ENCODE measurements at places on chromosomes 6 and 20. TPM values are rescaled to one million over a fixed set of nuclear protein-coding genes. Genes with fewer than 3 reads are reported as not detected.

FYN gene
- 59.3 TPM for total RNA-seq

HEBP2 gene
- total RNA-seq: 21.5 TPM

SYTL3 gene
- total RNA-seq: 4.6 TPM

ADGRG6 gene
- 49.9 TPM for total RNA-seq

OR12D3 gene
- not detected for total RNA-seq

HTR1E gene
- total RNA-seq: not detected

LY6G5C gene
- 0.51 TPM for total RNA-seq

RNF114 gene
- 65.2 TPM for total RNA-seq

ENPP3 gene
- 0.26 TPM for total RNA-seq

NKX2-2 gene
- not detected for total RNA-seq

MYH7B gene
- total RNA-seq: 0.26 TPM

FAM184A gene
- total RNA-seq: 1.7 TPM

TCF21 gene
- total RNA-seq: 8.2 TPM

ZC2HC1B gene
- not detected for total RNA-seq

DNAH8 gene
- total RNA-seq: under 0.01 TPM

UNC5CL gene
- 0.26 TPM for total RNA-seq

AGER gene
- total RNA-seq: 0.50 TPM

FAM120B gene
- 15.2 TPM for total RNA-seq

PRKN gene
- 5.6 TPM for total RNA-seq

LST1 gene
- not detected for total RNA-seq

NRN1 gene
- under 0.01 TPM for total RNA-seq

C6orf52 gene
- total RNA-seq: 0.26 TPM

CDC25B gene
- total RNA-seq: 49.3 TPM

TMEM30A gene
- 153 TPM for total RNA-seq

PIGT gene
- 26.2 TPM for total RNA-seq

TMEM151B gene
- total RNA-seq: under 0.01 TPM

PTCHD4 gene
- 5.8 TPM for total RNA-seq

ZNF217 gene
- total RNA-seq: 22.0 TPM

TREML2 gene
- not detected for total RNA-seq

BNIP5 gene
- total RNA-seq: not detected

NOTCH4 gene
- 0.77 TPM for total RNA-seq

KATNA1 gene
- 36.2 TPM for total RNA-seq

CD40 gene
- total RNA-seq: 2.3 TPM

NKX2-4 gene
- not detected for total RNA-seq

FLRT3 gene
- total RNA-seq: 5.1 TPM

SOX12 gene
- 5.6 TPM for total RNA-seq

GTSF1L gene
- total RNA-seq: not detected

PTGIS gene
- 79.1 TPM for total RNA-seq
